ENCODE measurements at places on chromosomes 13 and 19.

- no peak for DNase-seq
Measured at GRCh38 chr19:39193803-39194202, 3.0 kb upstream of the NCCRP1 start.

- peak; percentile 64 for DNase-seq
Measured at GRCh38 chr19:58034477-58034793, 610 bp downstream of the ZSCAN1 start.

GRCh38 chr19:17329366-17330261 is 5.0 kb downstream of the ANO8 start:
- DNase-seq, result no peak

- DNase-seq, result peak; percentile 39
Measured at GRCh38 chr19:40608240-40608621, 7.1 kb downstream of the LTBP4 start.

DNA sequence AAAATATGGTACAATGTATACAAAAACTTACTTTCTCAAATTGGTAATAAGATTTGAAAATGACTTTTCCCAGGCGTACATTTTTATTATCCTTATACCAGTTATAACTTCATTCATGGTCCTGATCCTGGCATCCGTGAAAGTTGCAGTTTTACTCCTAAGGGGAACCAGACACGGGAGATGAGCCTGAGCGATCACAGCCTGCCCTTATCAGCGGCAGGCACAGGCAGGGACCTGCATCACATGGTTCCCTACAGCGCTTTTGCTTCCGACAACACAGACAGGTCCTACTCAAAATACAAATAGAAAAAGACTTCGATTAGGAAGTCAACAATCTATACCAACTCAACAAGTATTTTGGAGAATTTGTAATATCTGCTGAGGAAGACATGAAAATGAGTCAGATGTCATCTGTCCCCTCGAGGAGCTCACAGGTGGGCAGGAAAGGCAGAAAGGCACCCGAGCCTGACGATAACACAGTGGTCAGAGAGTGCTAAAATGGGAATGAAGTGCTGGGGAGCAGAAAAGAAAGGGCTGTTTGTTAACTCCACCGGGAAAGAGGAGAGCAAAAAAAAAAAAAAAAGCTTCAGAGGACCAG is 93.4 kb downstream of the ABCC4 start:
- DNase-seq, result no peak

DNA sequence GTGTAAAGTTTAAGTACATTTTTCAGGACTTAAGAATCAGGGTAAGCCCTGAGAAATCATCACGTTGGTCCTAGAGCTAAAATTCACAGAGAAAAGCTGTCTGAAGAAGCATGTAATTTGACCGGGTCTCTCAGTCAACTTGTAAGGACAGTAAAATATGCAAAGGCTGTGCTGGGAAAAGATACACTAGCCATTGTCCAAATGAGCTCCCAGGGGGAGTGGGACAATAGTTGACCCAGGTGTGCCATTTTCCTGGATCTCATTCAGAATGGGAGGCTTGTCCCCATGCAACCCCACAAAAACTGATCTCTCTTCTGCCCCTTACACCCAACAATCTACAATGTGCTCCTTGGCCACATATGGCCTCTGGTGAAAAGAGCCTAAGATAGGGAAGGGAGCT is 437.9 kb downstream of the KLF12 start:
- no peak for DNase-seq

GRCh38 chr19:16618248-16618647 is 9.8 kb downstream of the MED26 start:
- DNase-seq, result no peak

DNA sequence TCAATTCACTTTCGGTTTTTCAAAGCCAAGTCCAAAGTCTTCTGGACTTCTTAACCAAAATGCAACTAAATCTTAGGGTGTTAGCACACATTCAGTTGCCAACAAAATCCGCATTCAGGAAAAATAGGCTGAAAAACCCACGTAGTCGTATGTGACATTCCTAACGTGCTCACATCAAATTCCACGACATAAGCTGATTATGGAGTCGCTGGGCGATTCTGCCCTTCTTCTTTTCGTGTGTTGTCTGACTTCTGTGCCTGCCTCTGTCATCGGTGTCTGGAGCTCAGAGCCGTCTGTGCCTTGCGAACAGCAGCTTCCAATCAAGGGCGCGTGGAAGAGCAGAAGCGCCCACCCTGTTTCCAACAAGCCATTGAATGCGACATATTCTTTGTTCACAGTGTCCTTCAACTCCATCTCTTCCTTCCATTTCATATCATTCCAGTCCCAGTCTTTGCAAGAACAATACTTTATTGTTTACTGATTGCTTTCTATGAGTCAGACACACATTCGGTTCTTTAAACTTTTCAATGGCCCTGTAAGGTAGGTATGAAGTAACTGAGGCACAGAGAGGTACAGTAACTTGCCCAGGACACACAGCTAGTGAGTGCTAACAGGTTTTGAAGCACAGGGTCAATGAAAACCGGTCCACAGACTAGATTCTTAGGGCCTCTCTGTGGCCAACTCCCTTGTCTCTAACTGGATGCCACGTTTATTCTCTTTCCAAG is 8.2 kb upstream of the ZNF507 start:
- no peak for DNase-seq

GRCh38 chr19:49642492-49643035 is 555 bp downstream of the SCAF1 start:
- no peak for DNase-seq

DNA sequence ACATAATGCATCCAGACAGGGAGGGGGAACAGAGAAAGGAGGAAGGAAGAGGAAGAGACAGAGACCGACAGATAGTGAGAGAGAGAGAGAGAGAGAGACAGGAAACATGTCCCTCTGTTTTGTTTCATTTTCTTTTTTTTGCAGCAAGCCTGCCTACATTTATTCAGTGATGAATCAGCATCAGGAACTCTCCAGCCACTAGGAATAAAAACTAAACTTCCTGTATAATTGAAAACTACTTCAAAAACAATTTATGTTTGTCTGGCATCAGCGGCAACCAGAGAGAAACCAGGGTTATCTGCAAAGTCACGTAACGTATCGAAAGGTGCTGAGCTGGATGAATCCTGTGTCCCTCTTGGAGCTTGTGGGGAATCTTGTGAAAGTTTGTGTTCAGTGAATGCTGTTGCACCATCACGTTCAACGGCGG is 148.6 kb upstream of the SOX21 start:
- no peak for DNase-seq

DNA sequence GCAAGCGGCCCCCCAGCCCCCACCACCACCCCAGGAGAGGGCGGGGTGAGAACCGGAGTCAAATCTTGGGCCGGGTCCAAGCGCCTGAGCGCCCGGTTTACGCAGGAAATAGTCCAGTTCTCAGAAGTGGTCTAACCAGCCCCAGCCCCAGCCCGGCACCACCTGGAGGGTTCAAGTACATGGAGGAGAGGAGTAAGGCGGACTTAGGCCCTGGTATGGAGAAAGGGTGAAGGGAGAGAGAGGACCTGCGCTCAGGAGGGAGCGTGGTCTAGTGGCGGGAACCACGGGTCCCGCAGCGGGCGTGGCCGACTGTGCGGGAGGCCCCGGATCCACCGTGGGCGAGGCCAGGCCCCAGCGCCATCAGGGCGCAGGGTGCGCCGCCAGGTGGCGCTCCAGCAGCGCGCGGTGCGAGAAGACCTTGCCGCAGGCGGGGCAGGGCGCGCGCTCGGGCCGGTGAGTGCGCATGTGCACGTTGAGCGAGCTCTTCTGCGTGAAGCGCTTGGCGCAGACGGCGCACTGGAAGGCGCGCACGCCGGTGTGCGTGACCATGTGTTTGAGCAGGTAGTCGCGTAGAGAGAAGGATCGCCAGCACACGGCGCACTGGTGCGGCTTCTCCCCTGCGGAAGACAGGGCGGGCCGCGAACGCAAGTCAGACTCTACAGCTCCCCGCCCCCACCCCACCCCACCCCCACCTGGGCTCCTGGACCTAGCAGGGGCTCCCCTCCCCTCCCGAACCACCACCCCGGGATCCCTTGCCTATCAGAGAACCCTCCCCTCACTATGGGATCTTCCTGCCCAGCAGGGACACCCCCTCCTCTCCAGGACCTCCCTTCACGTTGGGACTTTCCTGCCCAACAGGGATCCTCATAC is 2.1 kb upstream of the SLC27A5 start:
- DNase-seq, result peak; percentile 97

DNA sequence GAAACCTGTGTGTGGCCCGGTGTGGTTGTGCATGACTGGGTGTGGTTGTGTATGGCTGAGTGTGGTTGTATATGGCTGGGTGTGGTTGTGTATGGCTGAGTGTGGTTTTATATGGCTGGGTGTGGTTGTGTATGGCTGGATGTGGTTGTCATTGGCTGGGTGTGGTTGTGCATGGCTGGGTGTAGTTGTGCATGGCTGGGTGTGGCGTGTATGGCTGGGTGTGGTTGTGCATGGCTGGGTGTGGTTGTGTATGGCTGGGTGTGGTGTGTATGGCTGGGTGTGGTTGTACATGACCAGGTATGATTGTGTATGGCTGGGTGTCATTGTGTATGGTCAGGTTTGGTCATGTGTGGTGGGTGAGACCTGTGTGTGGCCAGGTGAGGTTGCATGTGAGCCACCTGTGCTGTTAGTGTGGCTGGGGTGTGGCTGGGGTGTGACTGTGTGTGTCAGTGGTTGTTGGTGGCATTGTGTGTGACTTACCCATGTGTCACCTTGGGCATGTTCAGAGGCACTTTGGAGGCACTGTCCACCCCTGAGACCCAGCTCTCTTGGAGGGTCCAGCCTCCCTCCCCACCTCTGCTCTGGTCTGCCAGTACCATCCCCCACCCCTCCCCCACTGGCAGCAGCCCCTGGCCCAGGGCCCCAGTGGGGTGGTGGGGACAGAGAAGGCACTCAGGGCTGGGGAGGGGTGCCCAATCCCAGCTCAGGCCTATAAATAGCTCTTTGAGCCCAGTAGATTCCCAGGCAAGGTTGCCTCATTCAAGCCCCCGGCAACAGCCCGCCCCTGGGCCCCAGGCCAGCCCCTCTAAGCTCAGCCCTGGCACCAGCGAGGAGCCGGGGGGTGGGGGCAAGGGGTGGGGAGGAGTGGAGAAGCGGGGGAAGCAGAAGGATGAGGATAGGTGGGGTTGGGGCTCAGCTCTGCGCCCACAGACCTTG is 3.9 kb upstream of the NCAN start:
- DNase-seq, result no peak

DNA sequence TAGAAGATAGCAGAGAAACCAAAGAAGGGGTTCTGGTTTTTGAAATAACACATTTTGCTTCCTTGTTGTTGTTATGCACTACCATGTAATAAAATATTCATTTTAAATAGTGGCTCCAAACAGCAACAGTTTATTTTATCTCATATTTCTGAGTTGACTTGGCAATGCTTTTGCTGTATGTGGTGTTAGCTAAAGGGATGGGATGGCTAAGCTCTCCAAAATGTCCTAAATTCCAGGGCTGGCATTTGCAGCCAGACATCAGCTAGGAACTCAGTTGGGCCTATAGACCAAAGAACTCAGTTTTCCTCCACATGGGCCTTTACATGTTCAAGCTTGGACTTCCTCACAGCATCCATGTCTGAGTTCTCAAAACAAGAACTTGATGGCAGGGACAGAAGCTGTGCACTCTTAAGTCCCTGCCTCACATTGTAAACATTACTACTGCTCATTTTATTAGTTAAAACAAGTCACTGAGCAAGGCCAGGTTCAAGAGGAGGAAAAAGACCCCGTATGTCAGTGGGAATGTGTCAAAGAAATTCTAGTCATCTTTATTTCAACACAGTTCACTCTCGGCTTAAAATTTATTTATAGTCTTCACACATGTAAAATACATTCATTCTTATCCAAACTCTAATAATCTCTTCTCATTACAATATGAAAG is 819.3 kb upstream of the PCDH20 start:
- DNase-seq, result no peak

- DNase-seq, result no peak
Measured at GRCh38 chr19:45045671-45046353, 7.0 kb downstream of the CLASRP start.

GRCh38 chr13:111630406-111630805 is 310.0 kb downstream of the TEX29 start:
- peak; percentile 80 for DNase-seq

DNA sequence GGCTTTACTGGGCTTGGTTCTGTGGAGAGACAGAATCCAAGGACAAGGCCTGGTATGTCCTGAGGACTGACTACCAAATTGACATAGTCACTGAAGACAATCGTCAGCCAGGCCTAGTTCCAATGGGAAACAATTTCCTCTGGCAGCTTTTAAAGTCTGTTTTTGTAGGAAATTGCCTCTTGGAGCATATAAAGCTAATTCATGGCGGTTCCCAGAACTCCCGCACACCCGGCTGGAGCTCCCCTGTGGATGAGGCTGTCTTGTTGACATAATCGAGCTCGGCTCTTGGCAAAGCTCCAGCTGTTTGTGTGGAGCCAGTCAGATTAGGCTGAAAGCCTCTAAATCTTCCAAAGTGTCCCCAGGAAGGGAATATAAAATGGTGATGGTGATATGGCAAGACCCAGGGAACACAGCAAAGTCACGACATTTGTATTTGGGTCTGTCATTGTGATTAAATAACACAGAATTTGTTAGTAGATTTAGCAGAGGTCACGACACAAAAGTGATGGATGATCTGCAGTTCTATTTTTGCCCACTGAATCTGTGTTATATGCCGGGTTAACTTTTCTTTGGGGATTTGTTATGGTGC is 395.0 kb downstream of the PCDH9 start:
- DNase-seq, result peak; percentile 53

DNA sequence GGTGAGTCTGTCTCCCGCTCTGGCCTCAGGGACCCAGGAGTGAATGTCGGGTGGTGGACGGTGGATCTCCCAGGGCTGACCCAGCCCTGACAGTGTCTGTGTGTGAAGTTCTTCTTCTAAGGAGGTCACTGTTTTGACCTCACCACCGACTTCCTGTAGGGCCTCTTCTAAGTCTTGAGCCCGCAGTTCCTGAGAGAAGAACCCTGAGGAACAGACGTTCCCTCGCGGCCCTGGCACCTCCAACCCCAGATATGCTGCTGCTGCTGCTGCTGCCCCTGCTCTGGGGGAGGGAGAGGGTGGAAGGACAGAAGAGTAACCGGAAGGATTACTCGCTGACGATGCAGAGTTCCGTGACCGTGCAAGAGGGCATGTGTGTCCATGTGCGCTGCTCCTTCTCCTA is at the start of gene SIGLEC7:
TSS of gene SIGLEC7 (plus strand) at position 183 of the 400 bp plus-strand sequence. CDS start at position 252, 69 bp downstream.
- DNase-seq, result peak; percentile 34

DNA sequence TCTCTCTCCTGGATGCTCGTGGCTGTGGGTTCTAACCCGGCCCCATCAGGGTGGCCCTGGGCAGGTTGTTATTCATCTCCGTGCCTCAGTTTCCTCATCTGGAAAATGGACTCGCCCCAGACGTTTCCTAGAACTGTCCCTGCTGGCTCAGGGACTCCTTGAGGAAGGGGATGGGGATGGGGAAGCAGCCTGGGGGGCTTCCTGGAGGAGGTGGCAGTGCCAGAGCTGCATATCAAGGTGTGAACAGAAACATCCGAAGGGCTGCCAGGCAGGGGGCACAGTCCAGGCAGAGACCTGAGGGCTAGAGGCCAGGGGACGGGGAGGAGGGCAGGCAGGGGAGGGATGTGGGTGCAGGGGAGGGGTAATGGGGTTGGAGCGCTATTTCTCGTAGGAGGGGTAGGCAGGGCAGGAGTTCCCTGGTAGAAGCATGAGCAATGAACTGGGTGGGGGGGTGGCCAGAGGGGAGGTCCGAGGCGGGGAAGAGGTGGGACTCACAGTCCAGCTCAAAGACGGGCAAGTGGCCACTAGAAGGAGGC is 3.6 kb upstream of the ELANE start:
- no peak for DNase-seq

GRCh38 chr13:50355797-50356196 is 340.6 kb downstream of the KCNRG start:
- no peak for DNase-seq

Measured in endodermal cell (in vitro differentiated cells).